ENCODE measurements at places on chromosomes 5 and 9.

- DNase-seq, result no peak
Observed at GRCh38 chr9:130421802-130422276, 22.9 kb upstream of the ASS1 start.

- no peak for DNase-seq
Observed at GRCh38 chr9:68933434-68934328, 80.2 kb downstream of the PRKACG start.

GRCh38 chr9:137025517-137025966 is 2.5 kb downstream of the ABCA2 start:
- no peak for DNase-seq

GRCh38 chr9:104842698-104843097 is 78.8 kb downstream of the NIPSNAP3B start:
- DNase-seq, result no peak

- no peak for DNase-seq
Observed at GRCh38 chr5:80229902-80230255, 26.0 kb downstream of the SERINC5 start.

GRCh38 chr9:134163371-134164196 is 780 bp downstream of the RNU6ATAC start:
- peak; percentile 73 for DNase-seq

DNA sequence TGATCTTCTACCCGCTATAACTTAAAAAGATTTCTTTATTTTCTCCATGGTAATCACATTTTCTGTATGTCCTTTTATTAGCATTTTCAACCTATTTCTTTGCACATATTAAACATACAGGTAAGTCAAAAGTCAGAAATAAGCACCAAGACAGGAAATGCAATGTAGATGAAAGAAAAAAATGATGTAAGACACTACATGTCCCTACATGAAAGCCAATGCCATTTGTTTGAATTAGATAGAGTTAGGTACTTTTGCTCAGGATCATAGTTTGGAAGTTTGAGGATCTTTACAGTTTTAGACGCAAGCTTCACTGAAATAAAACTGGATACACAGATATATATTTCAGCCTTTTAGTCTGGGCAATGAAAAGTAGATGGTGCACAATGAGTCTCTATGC is 453.1 kb upstream of the MEF2C start:
- no peak for DNase-seq

DNA sequence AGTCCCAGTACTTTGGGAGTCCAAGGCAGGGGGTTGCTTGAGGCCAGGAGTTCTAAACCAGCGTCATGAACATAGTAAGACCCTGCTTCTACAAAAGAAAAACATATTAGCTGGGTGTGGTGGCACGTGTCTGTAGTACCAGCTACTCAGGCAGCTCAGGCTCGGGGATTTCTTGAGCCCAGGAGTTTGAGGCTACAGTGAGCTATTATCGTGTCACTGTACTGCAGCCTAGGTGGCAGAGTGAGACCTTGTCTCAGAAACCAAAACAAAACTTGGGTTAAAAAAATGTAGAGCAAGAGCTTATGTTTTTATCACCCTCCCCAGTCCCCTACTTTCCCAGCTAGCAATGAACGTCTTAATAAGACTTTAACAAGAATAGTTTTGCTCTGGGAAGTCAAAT is 46.7 kb downstream of the UHRF2 start:
- DNase-seq, result no peak
